ENCODE measurements at places on chromosomes 4 and X.

GRCh38 chr4:81758574-81759264, 287.0 kb upstream of the RASGEF1B start:
- DNase-seq: no peak

DNA sequence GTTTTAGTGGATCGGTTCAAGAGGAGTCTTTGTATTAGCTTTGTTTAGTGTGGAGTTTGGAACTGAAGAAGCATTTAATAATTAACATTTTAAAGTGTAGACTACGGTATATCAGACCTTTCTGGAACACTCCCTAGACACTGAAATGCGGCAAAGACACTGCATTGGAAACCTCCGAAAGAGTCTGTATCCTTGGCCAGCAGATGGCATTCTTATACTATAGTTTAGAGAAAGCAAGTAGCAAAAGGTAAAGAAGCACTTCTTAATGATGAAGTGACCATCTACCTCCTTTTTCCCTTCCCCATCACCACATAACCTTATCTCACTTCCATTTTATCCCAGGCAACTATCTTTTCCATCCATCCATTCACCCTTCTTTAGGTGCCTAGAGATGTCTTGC, 7.6 kb downstream of the FABP2 start:
- DNase-seq: no peak

DNA sequence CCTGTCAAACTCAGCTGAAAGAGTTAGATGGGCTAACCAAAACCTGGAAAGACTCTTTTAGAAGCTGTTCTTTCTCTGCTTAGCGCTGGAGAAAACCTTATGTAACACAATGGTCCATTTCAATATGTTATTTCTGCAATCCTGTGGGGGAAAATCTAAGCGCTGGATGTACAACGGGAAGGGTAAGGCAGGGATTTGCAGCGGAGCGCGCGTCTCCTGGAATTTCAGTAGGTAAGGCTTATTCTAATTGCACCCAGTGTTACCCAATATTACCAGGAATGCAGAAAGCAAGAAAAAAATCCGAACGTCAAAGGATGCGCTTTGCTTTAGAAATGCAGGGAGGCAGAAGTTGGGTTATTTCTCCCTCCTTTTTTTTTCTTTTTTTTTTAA, 2.0 kb downstream of the HS3ST1 start:
- no peak for DNase-seq

DNA sequence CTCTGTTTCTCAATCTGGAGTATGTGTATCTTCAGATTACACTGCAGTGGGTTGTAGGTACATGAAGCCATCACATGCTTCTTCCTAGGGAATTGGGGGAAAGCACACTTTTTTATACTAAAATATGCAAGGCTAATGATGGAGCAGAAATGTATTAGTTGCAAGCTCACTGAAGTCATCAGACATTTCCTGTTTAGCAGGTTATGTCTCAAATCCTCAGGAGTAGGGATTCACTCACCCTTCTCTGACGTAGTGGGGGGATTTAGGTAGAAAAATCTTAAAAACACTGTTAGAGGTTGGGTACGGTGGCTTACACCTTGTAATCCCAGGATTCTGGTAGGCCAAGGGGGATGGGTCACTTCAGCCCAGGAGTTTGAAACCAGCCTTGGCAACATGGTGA, 128.4 kb upstream of the GPC4 start:
- DNase-seq: no peak

GRCh38 chr4:110620691-110621327, 2.1 kb downstream of the PITX2 start:
- no peak for DNase-seq

Data from activated naive CD8-positive, alpha-beta T cell treated with anti-CD3 and anti-CD28 coated beads for 36 hours (primary cell).